Naive B cell (primary cell): ENCODE measurements at places on chromosomes 6 and 20. TPM values are rescaled to one million over a fixed set of nuclear protein-coding genes. Genes with fewer than 3 reads are reported as not detected.
A peak's percentile ranks its signal among the peaks of the same experiment; 100 is the strongest.

GRCh38 chr20:23939063-23939462 lies 49.5 kb downstream of the GGTLC1 start:
- H3K4me1 ChIP-seq, result no peaks in the 10 kb centered on the region
- H3K4me3 ChIP-seq, result no peak overlapping the region
- no peaks in the 10 kb centered on the region for H3K36me3 ChIP-seq
- no peak overlapping the region for H3K27ac ChIP-seq
- no peak for DNase-seq

DNA sequence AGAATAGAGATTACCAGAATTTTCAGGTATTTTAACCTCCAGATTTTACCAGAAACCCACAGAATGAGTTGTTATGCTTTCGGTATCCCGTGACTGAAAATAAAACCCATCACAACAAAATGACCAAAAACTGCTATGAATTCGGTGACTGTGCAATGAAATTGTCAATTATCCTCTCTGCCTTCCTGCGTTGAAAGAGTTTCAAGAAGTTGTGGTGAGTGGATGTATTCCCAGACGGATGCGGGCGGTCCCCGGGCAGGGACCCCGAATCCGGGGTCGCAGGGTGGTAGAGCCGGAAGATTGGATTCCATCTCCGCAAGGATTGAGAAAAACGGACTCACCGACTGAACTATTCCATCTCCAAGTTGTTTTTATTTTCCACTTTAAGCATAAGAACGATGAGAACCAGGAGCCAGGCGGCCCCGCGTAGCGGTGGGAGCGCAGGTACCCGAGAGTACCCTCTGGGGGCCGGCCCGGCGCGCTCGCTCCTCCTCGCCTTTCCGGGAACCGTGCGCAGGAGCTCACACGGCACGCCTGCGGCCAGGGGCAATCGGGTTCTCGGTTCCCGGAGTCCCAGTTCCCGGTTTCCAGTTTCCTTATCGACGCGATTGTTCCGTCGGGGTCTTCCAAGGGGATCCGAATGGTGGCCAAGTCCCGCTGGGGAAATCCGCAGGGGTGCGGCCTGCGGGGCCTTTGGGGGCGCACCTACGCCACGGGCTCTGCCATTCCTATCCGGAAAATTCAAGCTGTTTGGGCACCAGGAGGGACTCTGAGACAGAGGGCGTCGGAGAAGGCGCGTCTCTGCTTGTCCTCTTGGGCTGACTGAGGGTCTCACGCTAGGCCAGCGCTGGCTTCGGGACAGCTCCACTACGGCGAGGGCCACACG lies 104.9 kb upstream of the PRDM1 start:
- no peak for DNase-seq
- H3K36me3 ChIP-seq, result peaks cover 16% of the 10 kb centered on the region
- H3K4me1 ChIP-seq, result peaks cover 22% of the 10 kb centered on the region
- peaks cover 75% of the 10 kb centered on the region for H3K27me3 ChIP-seq
- peak overlapping the region; percentile 46 for H3K27ac ChIP-seq

DNA sequence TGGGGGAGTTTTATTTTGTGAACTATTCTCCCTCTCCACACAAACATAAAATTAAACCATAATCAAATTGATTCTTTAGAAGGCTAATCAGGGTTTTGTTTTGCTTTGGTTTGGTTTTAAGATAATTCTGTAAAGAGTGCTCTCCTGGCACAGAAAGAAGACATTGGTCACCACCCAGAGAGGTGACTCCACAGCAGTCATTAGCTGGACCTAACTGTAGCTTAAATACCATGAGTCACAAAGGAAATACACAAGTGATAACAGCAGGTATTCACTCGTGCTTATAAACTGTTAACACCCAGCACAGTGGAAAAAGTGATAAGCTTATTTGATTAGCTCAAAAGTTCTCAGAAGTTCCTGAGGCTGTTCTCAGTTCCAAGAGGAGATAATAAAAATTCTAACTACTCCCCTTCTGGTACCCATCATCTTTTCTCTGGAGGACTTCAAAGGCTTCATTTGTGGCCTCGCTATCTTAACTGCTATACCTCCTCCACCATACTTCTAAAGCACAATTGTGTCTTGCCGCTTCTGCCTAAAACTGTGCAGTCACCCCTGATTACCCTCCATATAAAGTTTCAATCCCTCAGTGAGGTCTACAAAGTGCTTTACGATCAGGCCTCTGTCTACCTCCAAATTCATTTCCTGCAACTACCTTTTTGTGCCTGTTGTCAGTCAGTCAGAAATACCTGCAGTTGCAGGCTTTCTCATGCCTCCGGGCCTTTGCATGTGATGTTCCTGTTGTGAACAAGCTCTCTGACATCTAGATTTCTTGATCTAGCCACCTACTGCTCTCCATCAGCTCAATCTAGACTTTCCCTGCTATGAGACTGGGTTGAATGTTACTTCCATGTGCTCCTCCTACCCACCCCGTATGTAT lies 201.1 kb downstream of the SAMD5 start:
- no peaks in the 10 kb centered on the region for H3K27me3 ChIP-seq
- H3K4me1 ChIP-seq, result no peaks in the 10 kb centered on the region
- H3K27ac ChIP-seq, result no peak overlapping the region
- no peak overlapping the region for H3K4me3 ChIP-seq
- no peak for DNase-seq

The MYL9 gene
- polyA plus RNA-seq, result 0.77 TPM

DNA sequence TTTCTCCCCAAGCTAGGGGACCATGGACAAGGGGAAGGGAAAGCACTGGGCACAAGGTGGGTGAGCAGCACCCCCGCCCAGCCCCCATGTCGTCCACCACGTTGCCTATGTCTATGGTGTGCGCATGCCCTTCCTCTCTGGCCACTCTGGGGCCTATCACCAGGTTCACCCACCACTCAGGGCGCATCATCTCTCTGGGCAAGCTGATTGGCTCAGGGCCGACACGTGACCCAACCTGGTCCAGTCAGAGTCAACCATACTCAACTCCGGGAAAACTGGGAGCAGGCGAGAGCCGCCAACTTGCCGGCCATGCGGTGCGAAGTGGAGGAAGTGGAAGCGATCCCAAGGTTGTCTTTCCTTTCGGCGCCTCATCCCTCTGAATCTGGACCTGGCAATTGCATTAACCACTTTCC lies 25.9 kb downstream of the ACSS1 start:
- no peaks in the 10 kb centered on the region for H3K27me3 ChIP-seq
- no peak for DNase-seq
- H3K4me1 ChIP-seq, result peaks cover 45% of the 10 kb centered on the region
